ENCODE measurements at places on chromosomes 1 and 21.
A peak's percentile ranks its signal among the peaks of the same experiment; 100 is the strongest.

- H3K27ac ChIP-seq = no peak overlapping the region
- DNase-seq = peak; percentile 71
- no peaks in the 10 kb centered on the region for H3K36me3 ChIP-seq
Measured at GRCh38 chr1:181479137-181479745, 4.1 kb upstream of the CACNA1E start.

GRCh38 chr21:41868062-41868710 is 11.0 kb downstream of the PRDM15 start:
- 0 out of 2 replicates have a peak, but pooled peaks cover under 1% of the 10 kb centered on the region for H3K36me3 ChIP-seq
- peak; percentile 12 for DNase-seq
- H3K4me1 ChIP-seq = 0 out of 2 replicates have a peak, but pooled peaks cover 2% of the 10 kb centered on the region
- no peak overlapping the region for H3K27ac ChIP-seq
- no peaks in the 10 kb centered on the region for H3K27me3 ChIP-seq
- no peak overlapping the region for H3K4me3 ChIP-seq

- H3K4me1 ChIP-seq = no peaks in the 10 kb centered on the region
- H3K4me3 ChIP-seq = no peak overlapping the region
- peaks cover 3% of the 10 kb centered on the region for H3K36me3 ChIP-seq
- H3K27ac ChIP-seq = no peak overlapping the region
- no peaks in the 10 kb centered on the region for H3K27me3 ChIP-seq
Measured at GRCh38 chr1:245458761-245459174, 304.0 kb downstream of the KIF26B start.

DNA sequence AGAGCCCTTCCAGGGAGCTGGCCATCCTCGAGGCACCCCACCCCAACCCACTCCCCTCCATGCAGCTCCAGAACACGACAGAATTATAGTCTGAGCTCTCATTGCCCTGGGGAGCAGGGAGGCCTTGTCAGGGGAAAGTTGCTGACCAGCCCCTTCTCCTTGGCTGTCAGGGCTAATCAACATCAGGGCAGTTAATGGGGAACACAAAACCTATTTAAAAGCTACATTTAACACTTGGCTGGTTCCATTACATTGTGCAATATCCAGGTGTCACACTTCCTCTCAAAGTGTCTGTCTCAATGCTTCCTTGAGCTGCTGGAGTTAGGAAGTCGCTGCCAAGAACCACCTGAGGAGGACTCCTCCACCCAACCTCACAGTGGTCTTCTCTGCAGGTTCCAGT is 111.8 kb upstream of the GRIK3 start:
- no peaks in the 10 kb centered on the region for H3K36me3 ChIP-seq
- H3K4me3 ChIP-seq = no peak overlapping the region
- no peak for DNase-seq
- no peak overlapping the region for H3K27ac ChIP-seq
- H3K27me3 ChIP-seq = no peaks in the 10 kb centered on the region

- no peak overlapping the region for H3K4me3 ChIP-seq
- no peak overlapping the region for H3K27ac ChIP-seq
- H3K4me1 ChIP-seq = no peaks in the 10 kb centered on the region
- H3K27me3 ChIP-seq = no peaks in the 10 kb centered on the region
Measured at GRCh38 chr1:191882870-191883269, 275.4 kb upstream of the RGS18 start.

DNA sequence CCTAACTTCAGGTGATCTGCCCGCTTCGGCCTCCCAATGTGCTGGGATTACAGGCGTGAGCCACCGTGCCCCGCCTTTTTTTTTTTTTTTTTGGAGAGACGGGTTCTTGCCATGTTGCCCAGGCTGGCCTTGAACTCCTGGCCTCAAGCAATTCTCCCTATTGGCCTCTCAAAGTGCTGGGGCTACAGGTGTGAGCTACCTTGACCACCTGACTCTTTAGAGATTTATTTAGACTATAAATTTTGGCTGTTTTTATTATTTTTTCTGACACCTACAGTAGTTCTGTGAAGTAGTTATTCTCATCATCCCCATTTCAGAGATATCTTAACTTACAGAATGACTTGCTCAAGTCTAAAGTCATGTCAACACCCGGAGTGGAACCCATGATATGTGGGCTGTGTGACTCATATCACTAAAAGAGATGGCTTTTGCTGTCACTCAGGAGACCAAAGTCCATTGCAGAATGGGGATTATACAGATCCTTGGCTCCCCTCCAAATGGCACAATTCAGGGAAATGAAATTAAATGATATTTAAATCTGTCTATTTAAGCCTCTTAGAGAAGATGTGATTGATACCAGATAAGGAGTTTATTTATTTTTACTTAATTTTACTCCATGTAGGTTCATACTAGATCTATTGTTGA is 93.2 kb downstream of the CTH start:
- H3K4me3 ChIP-seq = no peak overlapping the region
- no peak overlapping the region for H3K27ac ChIP-seq
- no peaks in the 10 kb centered on the region for H3K36me3 ChIP-seq
- no peaks in the 10 kb centered on the region for H3K4me1 ChIP-seq

DNA sequence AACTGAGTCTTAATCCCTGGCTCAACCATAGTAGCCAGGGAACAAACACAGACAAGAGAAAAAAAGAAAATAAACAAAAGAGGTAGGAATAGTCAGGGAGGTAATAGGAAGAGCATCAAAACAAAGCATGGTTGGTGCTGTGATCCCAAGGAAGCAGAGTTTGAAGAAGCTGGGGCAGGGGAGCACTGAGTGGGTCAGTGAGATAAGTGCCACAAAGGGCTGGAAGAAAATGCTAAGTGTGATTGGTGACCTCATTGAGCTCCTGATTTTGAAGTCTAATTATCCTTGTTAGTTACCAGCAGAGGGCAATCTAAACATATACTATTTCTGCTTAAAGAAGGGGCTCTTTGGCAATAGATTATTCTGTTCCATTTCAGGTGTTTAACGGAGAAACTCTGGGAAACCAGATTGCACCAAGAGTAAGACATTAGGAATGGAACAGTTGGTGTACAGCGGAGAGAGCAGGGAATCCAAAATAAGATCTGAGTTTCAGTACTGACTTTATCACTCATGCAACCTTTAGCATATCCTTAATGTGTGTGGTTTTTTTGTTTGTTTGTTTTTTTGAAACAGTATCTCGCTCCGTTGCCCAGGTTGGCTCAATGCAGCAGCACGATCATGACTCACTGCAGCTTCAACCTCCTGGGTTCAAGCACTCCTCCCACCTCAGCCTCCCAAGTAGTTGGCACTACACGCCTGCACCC is 30.7 kb upstream of the KIAA1614 start:
- H3K27me3 ChIP-seq = no peaks in the 10 kb centered on the region
- peaks cover 4% of the 10 kb centered on the region for H3K4me1 ChIP-seq
- H3K36me3 ChIP-seq = peaks cover 4% of the 10 kb centered on the region

GRCh38 chr1:55352811-55353180 is 137.6 kb upstream of the USP24 start:
- H3K36me3 ChIP-seq = no peaks in the 10 kb centered on the region
- no peaks in the 10 kb centered on the region for H3K4me1 ChIP-seq
- H3K4me3 ChIP-seq = no peak overlapping the region
- DNase-seq = no peak
- H3K27ac ChIP-seq = no peak overlapping the region
- H3K27me3 ChIP-seq = peaks cover 2% of the 10 kb centered on the region

Data from IMR-90 (cell line).